ENCODE measurements at places on chromosomes 1 and 21. TPM values are rescaled to one million over a fixed set of nuclear protein-coding genes. Genes with fewer than 3 reads are reported as not detected.

Gene CR1L
- not detected for total RNA-seq

- DNase-seq = no peak
These were observed 19.1 kb downstream of the MRPL37 start for GRCh38 chr1:54218883-54219687.

GRCh38 chr1:175891783-175892309 is 148.5 kb upstream of the TNR start:
- DNase-seq = no peak

DNA sequence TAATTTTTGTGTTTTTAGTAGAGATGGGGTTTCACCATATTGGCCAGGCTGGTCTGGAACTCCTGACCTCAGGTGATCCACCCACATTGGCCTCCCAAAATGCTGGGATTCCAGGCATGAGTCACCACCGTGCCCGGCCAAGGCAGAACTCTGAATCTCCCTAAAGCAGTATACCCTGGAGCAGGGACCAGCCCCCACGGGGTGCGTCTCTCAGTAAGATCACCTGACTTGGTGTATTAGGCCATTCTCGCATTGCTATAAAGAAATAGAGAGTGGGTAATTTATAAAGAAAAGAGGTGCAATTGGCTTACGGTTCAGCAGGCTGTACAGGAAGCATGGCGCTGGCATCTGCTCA is 14.2 kb downstream of the DFFB start:
- DNase-seq = no peak

GRCh38 chr1:229136822-229137221 is 134.1 kb upstream of the RAB4A start:
- DNase-seq = no peak

Gene HSF2BP
- 36.3 TPM for total RNA-seq

Gene FMO1
- not detected for total RNA-seq

Gene C1orf105
- 15.8 TPM for total RNA-seq

Gene HPCAL4
- 24.5 TPM for total RNA-seq

Gene CREB3L4
- total RNA-seq = 22.2 TPM

Gene TMEM125
- total RNA-seq = 2.0 TPM

DNA sequence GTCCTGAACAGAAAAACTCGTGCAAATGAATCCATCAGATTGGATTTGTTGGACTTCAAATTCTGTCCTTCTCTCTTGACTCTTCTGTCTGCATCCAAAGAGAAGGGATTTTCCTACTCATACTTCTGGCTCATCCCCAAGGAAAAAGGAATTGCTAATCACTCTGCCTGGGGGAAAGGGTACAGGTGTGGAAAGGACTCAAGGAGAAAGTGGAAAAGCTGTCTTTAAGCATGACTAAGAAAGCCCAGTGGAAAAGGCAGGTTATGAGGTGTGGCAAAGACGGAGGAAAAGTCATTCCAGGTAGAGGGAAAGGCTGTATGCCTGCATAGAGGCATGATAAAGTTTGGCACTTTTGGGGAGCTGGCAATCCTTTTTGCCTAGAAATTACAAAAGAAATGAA is 43.4 kb downstream of the PTGS2 start:
- DNase-seq = no peak

Gene PPM1J
- 88.7 TPM for total RNA-seq

DNA sequence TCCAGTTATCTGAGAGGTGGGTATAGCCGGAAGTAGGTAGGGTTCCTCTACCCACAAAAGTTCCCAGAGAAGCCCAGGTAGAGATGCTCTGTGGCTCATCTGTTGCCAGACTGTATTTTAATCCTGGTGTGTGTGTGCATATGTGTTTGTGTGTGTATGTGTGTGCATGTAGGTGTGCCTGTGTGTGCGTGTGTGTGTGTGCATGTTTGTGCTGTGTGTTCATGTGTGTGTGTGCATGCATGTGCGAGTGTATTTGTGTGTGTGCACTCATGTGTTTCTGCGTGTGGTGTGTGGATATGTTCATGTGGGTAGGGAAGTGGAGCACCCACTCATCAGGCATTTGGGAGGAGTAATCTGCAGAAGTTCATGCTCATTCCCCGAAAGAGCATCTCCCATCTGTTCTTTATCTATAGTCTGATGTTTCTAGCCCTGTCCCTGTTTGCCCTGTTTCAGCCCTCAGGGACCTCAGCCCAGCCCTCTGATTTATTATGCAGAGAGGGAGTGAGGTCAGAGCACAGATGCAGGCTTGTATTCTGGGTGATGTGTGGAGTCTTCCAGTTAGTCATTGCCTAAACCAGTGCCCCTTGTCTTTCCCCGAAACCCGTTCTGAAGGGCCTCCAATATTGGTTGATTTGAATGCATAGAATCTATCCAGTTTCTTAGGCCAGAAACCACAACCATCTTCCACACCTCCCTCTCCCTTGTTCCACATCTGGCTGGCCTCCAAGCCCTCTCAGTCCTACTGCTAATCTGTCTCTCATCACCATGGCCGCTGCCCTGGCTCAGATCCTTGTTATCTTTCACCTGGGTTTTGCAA is 69.1 kb downstream of the DISC1 start:
- DNase-seq = no peak

DNA sequence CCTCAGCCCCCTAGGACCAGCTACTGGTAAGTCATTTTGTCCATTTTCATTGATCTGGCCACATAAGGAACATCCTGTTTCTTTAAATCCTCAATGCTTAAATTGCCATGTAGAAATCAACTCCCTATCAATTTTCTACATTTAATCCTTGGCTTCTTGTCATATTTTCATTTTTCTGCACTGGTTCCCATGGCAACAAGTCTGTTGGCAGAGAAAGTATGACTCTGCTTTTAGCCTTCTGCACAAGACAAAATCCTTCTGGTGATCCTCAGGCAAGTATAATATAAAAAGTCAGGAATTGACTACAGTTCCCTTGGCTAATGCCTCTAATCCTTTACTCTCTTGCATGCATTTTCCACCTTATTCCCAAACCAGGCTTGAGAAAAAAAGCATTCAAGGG is 65.0 kb downstream of the LRRC40 start:
- DNase-seq = peak; percentile 23

DNA sequence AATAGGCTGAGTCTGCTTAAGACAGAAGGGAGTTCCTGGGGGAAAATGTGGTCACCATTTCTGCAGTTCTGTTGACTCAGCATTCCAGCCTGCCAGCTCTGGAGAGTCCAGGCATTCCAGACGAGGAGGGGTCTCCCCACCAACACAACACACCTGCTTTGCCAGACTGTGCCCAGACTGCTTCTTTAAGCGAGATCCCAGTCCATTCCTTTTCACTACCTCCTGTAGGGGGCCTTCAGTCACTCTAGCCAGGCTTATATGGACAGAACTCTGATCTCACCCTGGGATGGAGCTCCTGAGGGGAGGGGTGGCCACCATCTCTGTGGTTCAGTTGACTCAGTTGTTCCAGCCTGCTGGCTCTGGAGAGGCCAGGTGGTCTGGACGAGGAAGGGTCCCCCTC is 48.5 kb downstream of the UBE2U start:
- no peak for DNase-seq

DNA sequence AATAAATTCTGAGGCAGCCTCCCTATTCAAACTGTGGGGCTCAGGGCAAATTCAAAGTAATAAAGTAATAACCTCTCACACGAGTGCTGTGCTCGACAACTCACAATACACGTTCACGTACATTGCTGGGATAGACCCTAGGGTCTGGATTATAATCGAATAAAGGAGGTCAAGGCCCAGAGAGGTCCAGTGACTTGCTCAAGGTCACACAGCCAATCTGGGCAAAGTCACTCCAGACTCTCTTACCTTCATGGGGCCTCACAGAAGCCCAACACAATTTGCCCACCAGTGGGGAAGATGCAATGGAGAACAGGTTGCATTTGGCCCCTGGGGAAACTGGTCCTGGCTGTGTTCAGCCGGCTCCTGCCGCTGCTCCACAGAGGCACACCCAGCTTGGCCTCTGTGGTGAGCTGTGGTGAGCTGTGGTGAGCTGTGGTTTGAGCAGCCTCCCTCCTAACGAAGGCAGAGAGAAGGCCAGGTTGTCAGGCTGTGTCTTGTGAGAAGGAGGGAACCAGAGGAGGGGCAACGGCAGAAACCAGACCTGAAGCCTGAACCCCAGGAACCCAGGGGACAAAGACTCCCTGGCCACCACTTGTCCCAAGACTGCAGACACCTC is 35.1 kb downstream of the NUAK2 start:
- no peak for DNase-seq

Gene FAM177B
- 0.71 TPM for total RNA-seq

Gene SELP
- 1.7 TPM for total RNA-seq

Gene TPRG1L
- 33.3 TPM for total RNA-seq

DNA sequence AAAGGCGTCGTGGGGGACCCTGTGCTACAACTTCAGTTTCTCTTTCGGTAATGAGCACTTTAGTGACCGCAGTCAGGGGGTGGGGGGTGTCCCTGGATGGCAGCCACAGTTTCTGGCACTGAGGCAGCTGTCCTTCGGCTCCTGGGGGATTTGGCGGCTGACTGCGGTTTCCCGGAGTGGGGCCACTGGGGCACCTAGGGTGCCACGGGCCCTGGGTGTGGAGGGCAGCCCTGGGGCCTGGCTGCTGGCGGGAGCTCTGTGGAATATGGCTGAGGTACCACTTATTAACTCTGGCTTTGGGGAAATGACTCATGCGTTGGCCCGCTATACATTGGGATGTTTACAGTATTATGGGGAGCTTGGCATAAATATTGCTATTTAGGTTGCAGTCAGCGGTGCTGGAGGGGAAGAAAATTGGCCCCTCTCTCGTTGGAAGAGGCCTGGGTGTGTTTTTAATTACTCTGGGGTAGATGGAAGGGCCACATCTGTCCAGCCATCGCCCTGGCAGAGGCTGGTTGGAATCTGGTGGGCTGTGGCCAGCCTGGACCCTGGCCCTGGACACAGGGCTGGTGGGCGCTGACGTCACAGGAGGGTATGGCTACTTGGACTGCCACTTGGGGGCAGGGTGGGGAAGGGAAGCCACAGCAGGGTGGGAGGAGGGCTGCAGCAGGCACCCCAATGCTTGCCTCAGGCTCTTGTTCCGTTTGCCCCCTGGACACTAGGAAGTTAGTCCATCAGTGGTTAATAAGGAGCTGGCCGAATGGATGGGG is 2.0 kb downstream of the EPHB2 start:
- DNase-seq = no peak

- DNase-seq = no peak
These were observed 1.9 kb downstream of the PLEKHA6 start for GRCh38 chr1:204357551-204358490.

DNA sequence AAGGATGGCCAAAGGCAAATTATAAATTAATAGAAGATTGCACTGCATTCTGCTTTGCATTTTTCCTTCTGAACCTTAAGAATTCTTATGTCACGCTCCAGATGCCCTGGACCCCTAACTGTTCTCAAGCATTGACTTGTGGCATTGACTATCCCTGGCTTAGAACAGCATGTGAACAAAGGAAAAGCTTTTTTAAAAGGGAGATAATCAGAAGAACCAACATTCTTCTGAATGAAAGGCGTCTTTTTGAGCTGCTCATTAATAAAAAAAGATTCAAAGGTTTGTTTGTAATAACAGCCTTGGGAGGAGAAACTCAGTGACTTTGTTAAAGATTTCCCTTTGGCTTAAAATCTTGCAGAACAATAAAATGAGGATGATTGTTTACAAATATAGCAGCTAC is 105.5 kb downstream of the TNNI3K start:
- DNase-seq = no peak

GRCh38 chr21:18373606-18374005 is 30.0 kb downstream of the TMPRSS15 start:
- DNase-seq = no peak

GRCh38 chr1:27150641-27151040 is 4.3 kb downstream of the SLC9A1 start:
- DNase-seq = no peak

- DNase-seq = no peak
These were observed 48.9 kb upstream of the CAPZB start for GRCh38 chr1:19534281-19534680.

DNA sequence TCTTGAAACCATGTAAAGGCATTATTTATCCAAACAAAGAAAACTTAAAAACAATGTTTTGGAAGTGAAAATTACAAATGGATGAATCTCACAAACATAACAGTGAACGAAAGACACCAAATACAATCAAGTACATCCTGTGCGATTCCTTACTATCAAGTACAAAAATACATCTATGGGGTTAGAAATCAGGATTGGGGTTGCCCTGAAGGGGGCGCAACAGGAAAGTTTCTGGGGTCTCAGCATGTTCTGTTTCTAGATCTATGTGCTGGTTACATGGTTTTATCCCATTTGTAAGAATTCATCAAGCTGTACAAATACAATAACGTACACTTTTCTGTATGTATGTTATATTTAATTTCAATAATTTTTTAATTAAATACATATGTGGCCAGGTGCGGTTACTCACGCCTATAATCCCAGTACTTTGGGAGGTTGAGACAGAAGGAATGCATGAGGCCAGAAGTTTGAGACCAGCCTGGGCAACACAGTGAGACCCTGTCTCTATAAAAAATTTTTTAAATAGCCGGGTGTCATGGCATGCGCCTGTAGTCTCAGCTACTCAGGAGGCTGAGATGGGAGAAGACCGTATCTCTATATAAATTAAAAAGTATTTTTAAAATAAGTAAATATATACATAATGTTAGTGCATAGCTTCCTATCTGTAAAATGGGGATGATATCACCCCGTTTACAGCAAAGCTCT is 121.5 kb upstream of the SOD1 start:
- no peak for DNase-seq

Gene PLEKHN1
- 0.56 TPM for total RNA-seq

- no peak for DNase-seq
These were observed 74.4 kb downstream of the RWDD3 start for GRCh38 chr1:95308276-95309030.

Gene CLCA4
- 0.63 TPM for total RNA-seq

Gene LCE1E
- total RNA-seq = not detected

GRCh38 chr1:108670131-108670773 is 9.4 kb upstream of the HENMT1 start:
- DNase-seq = no peak

Gene UHMK1
- total RNA-seq = 35.8 TPM

Gene CA6
- 0.68 TPM for total RNA-seq

Gene EXO1
- total RNA-seq = 8.4 TPM

DNA sequence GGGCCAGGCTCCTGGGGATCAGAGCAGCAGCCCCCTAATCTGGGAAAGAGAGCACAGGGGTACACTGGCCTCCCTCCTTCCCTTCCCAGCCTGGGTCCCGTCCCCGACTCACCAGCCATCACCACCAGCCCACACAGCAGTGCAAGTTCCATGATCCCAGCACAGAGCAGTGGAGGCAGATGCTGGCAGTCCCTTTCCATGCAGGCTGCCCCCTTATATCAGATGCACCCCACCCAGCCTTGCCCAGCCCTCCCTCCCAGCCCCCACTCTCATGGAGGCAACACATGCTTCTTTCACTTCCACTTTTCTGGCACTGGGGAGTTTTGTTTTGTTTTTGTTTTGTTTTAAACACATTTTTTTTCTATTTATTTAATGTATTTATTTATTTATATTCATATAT is at the start of gene PLA2G2D:
TSS of gene PLA2G2D (minus strand) at position 190 of the 400 bp plus-strand sequence. CDS start at position 152, 38 bp downstream.
- DNase-seq = no peak
